ENCODE measurements at places on chromosomes 5 and 9.

GRCh38 chr9:72648324-72649126 is 127.1 kb downstream of the TMC1 start:
- DNase-seq, result no peak

DNA sequence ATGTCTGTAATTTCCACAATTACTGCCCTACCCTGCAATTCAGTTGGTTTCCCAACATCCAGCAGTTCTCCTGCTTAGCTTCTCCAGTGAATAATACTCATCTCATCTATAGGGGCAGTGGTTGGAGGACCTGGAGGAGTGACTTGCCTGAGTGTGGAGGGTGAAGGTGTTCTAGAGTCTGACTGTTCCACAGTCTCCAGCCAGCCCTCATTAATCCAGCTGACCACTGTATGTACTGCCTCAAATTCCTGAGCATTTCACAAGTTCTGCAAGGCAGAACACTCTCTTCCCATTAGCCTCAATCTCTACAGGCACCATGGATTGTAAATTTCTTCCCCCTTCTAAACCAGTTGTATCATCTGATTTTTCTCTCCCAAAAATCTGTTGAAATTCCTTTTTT is 147.4 kb upstream of the NFIL3 start:
- DNase-seq, result no peak

DNA sequence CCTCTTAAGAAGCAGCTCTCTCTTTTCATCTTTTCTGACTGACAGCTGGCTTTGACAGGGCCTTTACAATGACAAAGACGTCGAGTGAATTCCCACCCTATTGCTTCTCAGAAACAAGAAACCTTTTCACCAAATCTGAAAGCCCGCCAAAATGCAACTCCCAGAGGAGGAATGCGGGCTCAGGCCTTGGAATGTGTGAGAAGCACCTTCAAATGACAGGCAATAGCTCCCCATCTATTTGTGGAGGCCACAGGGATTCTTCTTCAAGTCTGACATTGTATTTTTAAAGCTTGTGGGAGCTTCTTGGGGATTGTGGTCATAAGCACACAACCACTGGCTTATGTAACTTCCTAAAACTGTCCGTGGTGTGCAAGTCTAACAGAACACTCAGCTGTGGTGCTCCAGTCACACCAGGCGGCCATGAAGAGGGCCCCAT is 72.7 kb downstream of the DPYSL3 start:
- no peak for DNase-seq

GRCh38 chr5:29984156-29984540 is 1209.3 kb upstream of the CDH6 start:
- DNase-seq, result no peak

DNA sequence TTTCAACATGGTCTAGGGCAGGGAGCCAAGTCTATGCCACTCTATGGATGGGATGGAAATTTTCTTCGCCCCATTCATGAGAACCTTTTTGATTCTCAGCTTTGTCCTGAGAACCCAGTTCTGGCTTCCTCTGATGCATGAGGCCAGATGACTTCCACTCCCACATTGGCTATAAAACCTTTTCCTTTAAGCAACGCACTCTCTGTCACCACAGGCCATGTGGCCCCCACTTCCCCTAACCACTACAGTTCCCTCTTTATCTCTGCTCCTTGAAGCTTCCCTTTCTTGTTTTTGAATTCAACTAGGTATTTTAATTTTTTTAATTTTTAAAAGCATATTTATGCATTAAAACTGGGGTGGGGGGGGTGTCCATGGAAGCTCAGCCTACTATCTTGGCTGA is 401.3 kb downstream of the ENC1 start:
- no peak for DNase-seq

DNA sequence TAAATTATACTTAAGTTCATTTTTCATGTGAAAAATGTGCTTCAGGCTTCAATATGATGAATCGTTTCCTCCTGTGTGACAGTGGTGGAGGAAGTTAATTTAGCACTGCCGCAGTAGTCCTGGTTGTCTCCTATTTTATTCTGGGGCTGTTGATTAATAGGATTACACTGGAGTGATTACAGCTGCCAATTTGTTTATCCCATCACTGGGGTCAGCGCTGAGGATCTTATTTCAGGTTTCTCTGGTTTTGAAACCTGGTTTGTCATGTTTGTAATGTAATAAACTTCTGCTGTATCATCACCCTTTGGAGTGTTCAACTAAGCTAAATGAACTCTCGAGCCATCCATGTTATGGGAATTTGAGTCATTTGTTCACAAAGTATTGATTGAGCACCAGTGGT is 241.7 kb upstream of the KCNN2 start:
- no peak for DNase-seq

DNA sequence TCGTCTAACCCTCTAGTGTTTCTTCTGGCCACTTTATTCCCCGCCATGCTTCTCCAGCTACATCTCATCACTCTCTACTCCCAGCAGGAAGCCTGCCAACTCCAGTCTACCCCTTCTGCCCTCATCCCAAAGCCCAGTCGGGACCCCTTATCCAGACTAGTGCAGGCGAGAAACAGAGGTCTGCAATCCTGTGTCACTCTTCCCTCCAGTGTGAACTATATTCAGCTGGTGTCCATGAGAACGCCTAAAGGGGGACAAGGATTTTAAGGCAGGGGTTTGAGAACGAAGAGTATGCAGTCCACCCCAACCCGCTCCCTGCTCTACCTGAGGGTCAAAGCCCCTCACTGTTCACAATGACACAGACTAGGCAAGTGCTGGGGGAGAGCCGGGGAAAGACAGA is 41.7 kb upstream of the GABRP start:
- no peak for DNase-seq

- DNase-seq, result no peak
These were observed 45.1 kb downstream of the SH3GL2 start for GRCh38 chr9:17623965-17624364.

- DNase-seq, result no peak
These were observed 139.1 kb upstream of the ERCC6L2 start for GRCh38 chr9:95736370-95736769.

DNA sequence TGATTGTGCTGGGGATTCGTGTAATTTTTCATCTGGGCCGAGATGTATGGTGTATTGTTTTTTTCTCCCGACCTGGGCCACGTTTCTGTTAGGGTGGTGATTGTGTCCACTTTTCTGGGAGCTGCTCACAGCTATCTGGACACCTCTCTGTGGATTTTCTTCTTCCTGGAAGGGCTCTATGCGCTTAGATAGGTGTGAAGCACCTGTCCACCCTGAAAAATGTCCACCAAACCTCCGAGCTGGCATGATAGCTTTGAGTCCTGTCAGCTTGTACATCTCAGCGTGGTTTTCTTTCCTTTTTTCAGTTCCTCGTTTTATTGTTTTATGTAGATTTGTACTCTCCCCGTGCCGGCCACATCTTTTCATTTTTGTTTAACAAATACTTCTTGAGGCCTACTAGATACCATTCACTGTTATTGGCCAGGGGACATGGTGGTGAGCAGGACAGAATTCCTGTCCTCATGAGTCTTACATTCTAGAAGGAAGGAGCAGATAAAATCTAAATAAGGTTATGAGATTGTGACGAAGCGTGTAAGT is 1.1 kb downstream of the UGCG start:
- peak; percentile 23 for DNase-seq

DNA sequence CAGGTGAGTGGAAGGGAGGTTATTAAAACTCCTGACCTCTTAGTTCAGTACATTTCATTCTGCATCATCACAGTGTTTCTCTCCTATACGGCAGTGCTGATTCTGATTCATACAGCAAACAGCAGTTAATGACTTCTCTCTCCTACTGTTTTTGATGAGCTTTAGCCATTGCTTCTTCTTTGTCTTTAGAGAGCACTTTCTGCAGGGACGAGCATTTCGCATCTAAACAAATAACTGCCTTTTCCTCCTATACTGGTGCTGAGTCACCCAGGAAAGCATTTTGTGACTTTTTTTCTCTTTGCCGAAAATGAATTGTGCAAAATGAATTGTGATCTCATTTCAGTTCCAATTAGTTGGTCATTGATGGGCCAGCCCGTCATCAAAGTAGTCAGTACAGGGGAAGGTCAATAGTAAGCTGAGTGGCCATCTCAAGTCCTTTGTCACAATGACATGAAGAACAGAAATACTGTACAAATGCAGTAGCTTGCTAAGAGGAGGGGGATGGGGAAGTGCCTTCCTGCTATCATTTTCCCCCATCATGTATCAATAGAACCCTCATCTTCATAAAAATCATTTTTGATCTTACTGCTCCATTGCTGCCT is 98.5 kb downstream of the INSYN2B start:
- no peak for DNase-seq

DNA sequence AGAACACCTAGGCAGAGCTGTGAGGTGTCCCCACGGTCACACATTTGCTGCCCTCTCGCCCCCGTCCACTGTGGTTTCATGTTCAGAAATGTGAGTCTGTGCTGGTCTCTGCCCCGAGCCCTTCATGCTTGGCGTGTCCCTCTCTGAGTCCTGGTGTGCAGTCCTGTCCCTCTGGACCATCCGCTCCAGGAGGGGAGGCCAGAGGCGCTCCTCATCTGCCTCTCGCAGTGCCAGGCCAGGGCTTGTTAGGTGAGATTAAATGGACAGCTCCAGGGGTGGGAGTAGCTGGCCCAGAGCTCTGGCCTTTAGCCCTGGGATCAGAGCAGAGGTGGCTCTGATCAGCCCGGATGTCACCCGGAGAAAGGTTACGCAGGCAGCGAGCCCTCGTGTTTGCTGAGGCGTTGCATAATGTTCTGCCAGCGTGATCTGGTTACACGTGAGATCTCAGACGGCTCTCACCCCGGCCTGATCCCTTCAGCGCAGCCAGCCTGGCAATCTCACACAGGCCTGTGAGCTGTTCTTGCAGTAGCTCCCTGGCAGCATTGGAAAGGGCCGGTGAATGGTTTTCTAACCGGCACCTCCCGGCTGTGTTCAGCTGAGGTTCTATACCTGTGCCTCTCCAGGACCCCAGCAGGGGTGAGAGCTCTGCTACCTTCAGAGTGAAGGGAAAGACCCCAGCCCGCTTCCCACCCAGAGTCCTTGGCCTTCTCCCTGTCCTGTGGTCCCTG is 24.5 kb downstream of the PTGES2 start:
- no peak for DNase-seq

DNA sequence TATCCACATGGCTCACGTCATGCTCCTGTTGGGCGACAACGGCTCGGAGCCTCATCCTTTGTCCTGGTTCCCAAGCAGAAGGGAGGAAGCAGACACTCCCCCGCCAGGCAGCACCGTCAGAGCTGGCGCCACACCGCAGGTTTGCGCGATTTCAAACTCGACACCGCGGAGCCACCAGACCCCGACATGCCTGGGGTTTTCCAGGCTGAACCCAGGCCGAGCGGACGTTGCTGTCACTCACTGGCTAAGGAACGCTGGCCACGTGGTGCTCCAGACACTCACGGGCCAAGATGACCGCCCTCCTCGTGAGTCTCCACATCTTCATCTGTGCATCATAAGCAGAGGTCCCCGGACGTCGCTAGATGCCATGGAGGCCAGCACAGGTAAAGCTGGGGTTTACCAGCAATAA is 9.0 kb downstream of the TERT start:
- no peak for DNase-seq

DNA sequence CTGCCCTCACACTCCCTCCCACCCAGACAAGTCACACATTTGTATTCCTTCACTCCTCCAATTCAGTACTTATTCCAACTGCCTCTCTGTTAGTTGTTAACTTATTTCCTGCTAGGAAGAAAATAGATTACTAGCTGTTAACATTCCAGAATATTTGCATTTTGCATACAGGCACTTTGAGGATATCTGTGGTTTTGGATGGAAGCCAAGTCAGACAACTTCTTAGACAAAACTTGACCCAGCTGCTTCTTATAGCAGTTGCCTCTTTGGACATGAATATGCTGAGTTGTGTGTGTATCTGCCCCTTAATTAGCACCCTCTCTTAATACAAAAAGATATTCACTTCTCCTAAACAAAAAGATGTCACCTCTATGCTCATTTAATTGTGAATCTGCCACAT is 1280.6 kb upstream of the ACO1 start:
- DNase-seq, result no peak

DNA sequence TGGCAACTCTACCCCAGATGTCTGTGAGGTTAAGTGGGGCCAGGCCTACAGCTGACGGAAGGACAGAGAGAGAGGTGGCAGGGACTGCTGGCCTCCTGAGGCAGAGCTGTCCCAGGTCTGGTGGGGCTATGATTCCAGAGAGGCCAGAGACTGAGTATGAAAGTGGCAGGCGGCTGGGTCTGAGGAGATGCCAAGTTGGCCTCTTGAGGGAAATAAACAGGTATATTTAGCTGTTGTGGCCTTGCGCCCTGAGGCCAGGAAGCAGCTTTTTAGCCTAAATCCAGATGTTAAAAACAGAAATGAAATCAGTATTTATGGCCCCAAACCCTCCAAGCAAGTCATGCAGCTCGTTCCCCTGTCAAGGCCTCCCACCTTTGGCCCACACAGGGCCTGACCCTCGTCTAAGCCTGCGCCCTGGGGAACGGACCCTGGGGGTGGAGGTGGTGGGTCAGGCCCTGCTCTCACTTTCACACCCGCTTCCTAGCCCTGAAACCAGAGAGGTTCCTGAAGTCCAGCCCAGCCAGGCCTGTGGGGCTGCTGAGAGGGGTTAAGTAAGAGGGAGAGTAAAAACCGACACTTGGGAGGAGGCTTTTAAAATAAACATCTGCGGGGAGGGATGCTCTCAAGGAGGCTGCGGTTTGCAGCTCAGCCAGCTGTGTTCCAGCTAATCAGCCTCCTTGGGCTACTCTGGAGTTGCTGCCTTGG is 18.7 kb downstream of the PCDHGC5 start:
- DNase-seq, result no peak

DNA sequence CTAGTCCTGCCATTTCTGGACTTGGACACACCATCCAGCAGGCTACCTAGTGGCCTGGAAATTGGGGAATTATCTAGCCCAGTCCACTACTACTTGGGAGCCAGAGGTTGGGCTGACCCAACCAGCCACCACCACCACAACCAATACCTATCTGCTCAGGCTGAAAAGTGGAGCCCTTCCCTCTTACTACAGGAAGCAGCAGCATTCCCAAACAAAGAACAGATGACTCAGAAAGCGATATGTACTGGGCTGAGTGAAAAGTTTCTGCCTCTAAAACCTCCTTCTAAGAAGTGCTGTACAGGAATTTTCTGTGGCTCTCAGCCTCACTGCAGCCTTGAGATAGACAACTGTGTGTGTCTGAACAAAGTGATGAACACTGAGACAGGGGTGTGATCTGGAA is 279.4 kb downstream of the CDH10 start:
- DNase-seq, result no peak

DNA sequence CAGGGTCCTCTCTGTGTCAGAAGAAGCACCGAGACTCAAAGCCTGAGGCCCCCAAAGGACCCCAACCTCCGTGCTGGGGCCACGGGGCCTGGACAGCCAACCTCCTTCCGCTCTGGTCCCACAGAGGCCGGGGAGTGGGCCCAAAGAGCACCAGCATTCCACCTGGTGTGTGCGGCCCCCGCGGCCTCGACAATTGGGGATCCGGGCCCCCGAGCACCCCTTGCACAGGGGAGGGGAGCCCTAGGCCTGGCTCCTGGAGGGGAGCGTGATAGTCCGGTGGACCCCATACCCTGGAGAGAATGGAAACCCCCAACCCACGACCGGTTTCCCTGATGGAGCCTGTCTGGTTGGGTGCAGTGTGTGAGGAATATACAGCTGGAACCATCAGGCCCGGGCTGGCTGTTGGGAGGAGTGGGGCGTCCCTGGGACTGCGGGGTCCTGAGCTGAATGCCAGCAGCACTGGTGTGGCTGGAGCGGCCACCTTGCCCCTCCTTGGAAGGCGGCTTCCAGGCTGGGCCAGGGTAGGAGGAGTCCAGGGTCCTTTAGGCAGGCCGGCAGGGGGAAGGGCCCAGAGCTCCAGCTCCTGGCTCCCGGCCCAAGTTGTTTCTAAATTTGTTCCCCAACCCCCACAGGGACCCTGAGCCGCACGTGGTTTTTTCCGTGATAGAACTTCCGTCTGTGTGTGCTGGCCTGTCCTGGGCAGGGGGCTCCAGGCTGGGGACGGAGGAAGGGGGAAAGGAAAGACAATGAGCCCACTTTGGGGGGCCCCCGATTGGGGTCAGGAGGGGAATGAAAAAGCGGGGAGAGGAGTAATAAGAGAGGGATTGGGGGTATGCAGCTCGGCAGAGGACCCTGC is 825 bp upstream of the TOR4A start:
- no peak for DNase-seq
